Left colon (tissue), 2 donors: ENCODE measurements at places on chromosomes 3 and 15.

DNA sequence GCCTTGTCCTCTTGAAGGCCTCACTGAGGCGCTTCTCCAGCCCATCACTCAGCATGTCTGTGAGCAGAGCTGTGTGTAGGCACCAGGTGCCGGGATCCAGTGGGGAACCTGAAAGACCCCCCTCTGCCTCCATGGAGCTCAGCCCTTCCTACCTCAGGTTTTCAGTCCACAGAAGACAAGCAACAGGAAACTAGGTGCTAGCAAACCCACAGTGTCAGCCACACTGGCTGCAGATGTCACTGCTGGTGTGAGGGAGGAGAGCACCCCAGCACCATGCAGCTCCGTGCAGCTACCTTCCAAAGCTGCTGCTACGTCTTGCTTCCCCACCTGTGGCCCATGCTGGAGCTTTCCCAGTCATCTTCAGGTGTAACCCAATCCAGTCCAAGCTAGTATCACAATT, 17.9 kb downstream of the PSTPIP1 start:
- no peak for DNase-seq

DNA sequence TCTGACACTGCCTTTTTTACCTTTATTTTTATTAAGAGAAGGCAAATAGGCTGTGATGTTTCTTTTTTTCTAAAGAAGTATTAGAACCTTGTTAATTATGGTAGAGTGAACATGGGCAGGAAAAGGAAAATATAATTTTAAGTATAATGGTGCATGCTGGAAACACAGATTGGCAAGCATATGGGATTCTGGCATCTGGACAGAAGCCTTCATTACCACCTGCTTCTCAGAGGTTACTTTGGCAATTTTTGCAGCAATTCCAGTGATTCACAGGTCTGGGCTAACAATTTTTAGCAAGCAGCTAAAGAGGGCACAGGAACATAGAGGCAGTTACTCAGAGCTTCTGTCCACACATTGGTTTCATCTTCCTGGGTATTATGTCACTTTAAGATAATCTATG, 258.3 kb downstream of the DIPK2A start:
- DNase-seq, result no peak

DNA sequence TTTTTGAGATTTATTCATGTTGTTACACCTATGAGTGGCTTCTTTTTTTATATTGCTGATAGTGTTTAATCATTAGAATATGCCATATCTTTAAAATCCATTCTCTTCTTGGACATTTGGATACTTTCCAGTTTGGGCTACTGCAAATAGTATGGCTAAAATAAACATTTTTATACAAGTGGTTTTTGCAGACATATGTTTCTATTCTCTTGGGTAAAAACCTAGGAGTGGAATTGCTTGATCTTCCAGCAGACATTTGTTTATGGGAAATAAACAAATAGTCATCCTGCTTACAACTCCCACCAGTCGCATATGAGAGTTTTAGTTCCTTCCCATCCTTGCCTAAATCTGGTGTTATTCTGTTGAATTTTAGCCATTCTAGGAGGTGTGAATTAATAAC, 193.1 kb downstream of the ALCAM start:
- DNase-seq, result no peak

- no peak for DNase-seq
Measured at GRCh38 chr15:36659917-36660316, 80.5 kb downstream of the CDIN1 start.

- DNase-seq, result no peak
Measured at GRCh38 chr3:111112913-111113312, 41.3 kb downstream of the NECTIN3 start.

- no peak for DNase-seq
Measured at GRCh38 chr15:57370929-57371328, 5.4 kb upstream of the CGNL1 start.

DNA sequence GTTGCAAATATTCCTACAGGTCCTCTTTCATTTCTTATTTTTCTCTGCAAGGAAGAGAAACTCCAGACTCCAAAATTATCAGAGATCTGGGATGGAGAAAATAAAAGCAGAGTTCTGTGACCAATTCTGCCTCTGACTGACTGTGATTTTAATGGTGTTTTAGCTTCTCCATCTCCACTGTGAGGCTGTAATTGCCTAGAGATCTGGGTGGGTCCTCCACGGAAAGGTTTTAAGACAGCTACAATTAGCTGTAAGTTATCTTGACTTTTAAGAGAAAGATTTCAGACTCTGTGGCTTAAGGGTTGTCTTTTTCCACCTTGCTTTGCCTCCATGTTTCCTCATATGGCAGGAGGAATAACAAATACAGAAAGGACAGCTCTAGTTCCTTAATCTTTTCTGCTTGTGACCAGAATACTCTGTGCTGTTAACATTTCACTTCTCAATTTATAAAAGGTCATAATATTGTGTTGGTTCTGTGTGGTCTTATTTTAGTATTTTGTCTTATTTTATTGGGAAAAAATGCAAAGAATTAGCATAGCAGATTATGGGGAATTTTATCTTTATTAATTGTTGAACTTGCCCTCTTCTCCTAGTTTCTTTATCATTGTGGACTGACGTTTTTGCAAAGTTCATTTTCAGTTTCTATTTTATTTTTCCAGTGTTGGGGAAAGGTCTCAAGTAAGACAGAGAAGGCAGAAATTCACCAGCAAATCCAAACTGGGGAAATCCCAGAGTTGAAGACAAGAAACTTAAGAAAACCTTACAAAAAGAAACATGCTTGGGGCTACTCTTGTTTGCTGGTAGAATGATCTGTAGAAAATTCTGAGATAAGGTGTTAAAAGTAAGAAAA, 157.9 kb downstream of the RAP2B start:
- no peak for DNase-seq

DNA sequence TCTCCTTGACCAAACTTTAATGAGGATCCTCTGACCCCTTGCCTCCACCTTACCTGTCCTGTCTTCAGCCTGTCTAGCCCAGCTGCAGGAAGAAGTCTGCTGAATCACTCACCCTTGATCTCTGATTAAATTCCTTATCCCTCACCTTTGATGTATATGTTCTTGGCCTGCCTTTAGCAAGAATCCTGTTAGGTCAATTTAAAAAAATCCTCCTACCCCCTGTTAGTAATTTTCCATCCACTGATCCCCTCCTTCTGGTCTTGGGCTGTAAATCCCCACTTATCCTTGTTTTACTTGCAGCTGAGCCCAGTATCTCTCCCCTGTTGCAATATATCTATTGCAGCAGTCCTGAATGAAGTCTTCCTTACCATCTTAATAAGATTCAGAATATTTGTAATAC, 39.0 kb downstream of the MYH15 start:
- DNase-seq, result no peak

- no peak for DNase-seq
Measured at GRCh38 chr3:141064255-141064926, 13.2 kb downstream of the SPSB4 start.

GRCh38 chr3:27720899-27721716, 1.0 kb downstream of the EOMES start:
- peak; percentile 11 for DNase-seq

- DNase-seq, result no peak
Measured at GRCh38 chr3:22862111-22862510, 341.0 kb upstream of the UBE2E2 start.

DNA sequence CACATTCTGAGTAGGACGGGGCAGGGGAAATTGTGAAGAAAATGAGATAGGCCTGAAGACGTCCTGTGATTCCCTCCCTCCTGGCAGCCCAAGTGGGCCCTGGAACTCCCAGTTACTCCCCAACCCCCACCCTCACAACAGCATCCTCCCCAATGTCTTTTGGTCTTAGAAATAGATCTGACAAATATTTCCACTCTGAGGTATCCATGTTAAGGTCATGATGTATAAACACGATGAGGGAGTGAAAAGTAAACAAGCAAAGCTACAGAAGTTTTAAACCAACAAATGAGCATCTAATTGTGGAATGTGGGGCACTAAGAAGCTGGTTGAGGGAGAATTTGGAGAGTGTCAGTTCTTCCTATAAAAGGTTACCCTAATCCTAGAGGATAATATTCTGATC, 103.7 kb upstream of the AADACL2 start:
- no peak for DNase-seq

GRCh38 chr15:52180196-52180835, 10.9 kb downstream of the GNB5 start:
- no peak for DNase-seq

DNA sequence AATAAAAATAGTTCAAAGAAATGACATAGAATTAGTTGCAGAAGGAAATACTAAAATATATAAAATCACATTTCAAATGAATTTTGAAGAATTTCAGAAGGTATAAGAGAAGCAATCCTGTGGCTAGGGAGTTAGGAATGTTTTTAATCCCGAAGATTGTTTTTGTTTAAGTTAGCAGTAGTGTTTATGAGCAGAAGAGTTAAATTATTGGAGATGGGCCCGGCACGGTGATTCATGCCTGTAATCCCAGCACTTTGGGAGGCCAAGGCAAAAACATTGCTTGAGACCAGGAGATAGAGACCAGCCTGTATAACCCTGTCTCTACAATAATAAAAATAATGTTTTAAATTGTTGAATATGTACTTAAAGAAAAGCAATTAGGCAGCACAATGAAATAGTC, 432.5 kb downstream of the MFSD1 start:
- DNase-seq, result no peak

DNA sequence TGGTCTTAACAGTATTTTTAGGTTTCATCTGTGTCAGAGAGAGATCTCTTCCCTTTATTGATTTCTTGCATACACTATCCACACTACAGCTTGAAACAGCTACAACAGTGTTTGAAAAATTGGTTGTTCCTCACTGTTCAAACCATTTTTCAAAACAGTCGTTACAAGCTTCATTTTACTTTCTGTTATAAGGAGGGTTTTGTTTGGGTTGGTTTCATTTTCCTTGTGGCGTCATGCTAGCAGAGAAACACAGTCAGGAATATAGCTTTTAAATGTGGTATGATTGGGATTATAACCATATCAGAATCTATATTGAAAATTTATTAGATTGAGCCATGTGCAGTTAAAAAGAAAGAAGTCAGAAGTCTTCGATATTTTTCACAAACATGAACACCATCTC, 400.6 kb downstream of the ZBTB20 start:
- DNase-seq, result no peak

- no peak for DNase-seq
Measured at GRCh38 chr3:23607184-23607847, 198.4 kb upstream of the UBE2E1 start.

DNA sequence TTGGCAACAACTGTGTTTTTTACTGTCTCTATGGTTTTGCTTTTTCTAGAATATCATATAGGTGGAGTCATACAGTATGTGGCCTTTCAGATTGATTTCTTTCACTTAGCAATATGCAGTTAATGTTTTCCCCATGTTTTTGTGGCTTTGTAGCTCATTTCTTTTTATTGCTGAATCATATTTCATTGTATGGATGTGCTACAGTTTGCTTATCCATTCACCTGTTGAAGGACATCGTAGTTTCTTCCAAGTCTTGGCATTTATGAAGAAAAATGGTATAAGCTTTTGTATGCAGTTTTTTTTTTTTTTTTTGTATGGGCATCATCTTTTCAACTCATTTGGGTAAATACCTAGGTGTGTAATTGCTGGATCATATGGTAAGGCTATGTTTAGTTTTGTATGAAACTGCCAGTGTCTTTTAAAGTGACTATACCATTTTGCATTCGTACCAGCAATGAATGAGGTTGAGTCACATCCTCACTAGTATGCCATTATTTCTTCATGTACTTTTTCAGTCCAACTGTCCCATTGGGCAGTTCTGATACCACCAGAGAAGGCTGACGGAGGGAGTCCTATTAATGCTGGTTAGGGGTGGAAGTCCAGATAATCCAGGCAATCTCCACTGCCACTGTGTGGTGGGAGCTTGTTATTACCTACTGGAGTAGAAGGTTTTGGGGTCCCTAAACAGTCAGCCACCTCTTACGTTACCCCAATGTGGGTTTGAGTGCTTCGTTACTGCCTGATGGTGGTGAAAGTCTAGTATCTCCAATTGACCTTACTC, 210.5 kb downstream of the DOCK3 start:
- DNase-seq, result no peak

- DNase-seq, result no peak
Measured at GRCh38 chr3:193548406-193548805, 6.3 kb downstream of the ATP13A4 start.

- DNase-seq, result no peak
Measured at GRCh38 chr3:63353383-63353782, 75.3 kb downstream of the SYNPR start.

- DNase-seq, result no peak
Measured at GRCh38 chr3:155334914-155335723, 41.6 kb upstream of the STRIT1 start.

GRCh38 chr3:169668072-169668956, 4.8 kb upstream of the MECOM start:
- no peak for DNase-seq

GRCh38 chr3:150377601-150378300, 30.3 kb upstream of the TSC22D2 start:
- DNase-seq, result no peak

DNA sequence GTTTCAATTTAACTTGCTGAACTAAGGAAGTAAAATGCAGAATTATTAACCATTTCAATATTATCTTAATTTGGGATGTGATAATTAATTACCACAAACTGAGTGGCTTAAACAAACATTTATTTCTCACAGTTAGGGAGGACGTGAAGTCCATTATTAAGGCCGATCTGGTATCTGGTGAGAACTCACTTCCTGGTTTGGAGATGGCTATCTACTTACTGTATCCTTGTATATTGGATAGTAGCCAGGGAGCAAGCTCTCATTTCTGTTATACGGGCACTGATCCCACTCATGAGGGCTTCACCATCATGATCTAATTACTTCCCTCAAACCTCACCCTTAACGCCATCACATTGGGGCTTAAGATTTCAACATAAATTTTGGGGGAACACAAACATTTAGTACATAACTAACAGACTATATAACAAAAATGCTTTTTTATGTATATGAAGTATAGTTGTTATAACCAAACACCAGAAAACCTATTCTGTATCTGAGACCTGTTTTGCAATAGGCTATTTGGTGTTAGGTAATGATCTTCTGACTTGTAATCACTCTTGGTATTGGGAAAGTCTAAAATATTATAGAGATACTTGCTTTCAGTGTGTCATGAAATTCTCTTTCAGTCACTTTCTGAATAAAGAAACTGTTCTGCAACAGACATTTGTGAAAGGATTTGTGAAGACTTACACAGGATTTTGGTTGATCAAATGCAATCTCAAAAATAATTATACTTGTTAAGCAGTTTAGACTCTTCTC, 4.7 kb upstream of the KPNA4 start:
- DNase-seq, result no peak

DNA sequence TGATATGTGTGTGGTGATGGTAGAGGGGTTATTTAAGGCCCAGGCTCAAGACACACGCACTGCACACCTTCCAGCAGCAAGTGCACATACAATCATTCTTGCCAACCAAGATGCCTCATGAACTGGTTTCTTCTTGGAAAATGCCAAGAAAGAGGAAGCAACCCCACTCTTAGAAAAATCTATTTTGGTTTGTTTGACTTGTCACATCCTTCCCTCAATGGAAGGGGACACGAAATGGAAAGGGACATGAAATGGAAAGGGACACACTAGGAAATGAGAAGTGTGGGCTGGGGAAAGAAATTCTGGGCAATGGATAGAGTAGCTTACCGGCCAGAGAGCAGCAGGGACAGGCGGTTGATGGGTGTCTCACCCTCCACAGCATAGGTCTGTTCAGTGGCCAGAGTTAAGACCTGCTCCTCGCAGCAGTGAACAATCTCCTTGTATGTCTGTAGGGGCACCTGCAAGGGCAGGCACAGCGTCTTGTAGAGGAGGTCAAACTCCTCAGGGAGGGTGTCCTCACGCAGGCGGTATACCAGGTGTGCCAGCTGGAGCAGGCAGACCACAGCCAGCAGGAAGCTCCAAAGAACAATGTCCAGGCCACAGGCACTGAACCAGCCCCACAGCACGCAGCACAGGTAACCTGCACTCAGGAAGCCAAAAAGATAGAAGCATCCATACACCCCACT, 640 bp downstream of the POPDC2 start:
- DNase-seq, result no peak
